Femur (tissue), 1 donor: ENCODE measurements at places on chromosomes 11 and 22.

DNA sequence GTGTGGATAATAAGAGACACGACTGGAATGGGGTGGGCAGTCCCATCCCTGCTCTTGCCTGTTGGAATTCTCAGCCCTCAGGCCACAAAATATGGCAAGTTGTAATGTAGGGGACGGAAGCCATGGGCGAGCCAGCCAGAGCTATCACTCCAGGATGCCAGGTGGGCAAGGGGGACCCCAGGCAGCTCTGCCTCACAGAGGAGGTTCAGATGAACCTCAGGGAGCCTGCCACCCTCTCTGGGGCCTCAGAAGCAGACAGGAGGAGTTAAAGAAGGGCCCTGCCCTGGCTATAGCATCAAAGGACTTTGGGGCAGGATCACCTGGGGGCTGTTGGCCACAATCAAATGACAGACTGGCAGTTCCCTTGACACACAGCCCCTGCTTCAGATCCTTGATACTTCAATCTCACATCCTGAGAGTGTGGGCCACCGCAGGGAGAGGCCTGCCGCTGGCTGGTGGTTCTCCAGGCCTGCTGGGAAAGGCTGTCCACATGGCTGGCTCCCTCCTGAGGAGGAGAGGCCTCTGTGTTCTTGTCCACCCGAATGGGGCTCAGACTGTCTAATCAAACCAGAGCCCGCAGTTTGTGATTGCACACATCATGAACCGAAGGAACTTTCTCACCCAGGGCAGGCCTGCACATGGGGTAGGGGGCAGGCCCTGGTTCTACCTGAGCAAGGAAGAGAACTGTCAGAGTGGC, 31.4 kb downstream of the IGLL1 start:
- no peak for DNase-seq

DNA sequence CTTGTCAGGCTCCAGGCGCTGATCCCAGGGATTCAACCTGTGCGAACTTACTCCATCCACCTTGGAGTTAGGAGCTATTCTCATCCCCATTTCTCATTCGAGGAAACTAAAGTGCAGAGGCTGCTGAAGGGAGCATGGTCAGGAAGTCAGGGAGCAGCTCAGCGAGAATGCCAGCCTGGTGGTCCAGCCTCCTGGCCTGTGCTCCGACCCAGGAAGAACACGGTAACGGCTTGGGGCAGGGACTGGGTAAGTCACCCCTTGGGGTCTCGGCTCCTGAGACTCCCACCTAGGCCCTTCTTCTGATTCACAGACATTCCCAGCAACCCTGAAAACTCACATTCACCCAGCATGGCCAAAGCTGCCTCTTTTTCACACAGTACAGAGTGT, 132.8 kb downstream of the CRYBB2 start:
- no peak for DNase-seq

- DNase-seq: no peak
Observed at GRCh38 chr22:27220339-27220738, 563.0 kb downstream of the MIAT start.

- DNase-seq: no peak
Observed at GRCh38 chr11:13008061-13008435, 1.1 kb upstream of the RASSF10 start.

DNA sequence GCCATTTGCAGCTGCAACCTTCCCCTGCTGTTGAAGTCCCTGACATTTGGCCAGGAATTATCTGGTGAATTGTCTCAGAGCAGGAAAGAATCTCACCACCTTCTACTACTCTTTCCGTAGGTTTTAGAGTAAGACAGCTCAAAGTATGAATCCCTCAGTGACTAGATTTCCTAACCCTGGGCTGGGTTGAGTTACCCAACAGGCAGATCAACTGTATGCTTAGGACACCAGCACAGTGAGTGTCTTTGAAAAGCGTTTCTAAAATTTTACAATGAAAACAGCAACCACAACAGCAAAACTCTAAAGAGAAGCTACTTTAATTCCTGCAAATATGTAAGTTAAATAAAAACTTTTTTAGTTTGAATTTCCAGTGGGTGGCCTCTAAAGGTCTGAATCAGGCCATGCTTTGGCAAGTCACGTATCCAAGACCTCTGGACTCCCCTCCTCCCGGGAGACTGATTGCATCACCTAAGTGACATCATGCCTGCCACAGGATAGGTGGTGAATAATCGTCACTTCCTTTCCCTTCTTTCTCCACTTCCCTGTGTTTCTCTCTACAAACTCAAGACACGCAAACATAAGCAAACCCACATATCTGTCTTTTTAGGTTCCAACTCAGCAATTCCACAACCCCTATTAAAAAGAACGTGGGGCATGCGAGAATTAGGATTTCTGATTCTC, 7.8 kb downstream of the OR8B12 start:
- no peak for DNase-seq

GRCh38 chr22:27996529-27996925, 77.5 kb upstream of the PITPNB start:
- DNase-seq: no peak

- no peak for DNase-seq
Observed at GRCh38 chr11:109998921-109999320, 94.3 kb upstream of the ZC3H12C start.

DNA sequence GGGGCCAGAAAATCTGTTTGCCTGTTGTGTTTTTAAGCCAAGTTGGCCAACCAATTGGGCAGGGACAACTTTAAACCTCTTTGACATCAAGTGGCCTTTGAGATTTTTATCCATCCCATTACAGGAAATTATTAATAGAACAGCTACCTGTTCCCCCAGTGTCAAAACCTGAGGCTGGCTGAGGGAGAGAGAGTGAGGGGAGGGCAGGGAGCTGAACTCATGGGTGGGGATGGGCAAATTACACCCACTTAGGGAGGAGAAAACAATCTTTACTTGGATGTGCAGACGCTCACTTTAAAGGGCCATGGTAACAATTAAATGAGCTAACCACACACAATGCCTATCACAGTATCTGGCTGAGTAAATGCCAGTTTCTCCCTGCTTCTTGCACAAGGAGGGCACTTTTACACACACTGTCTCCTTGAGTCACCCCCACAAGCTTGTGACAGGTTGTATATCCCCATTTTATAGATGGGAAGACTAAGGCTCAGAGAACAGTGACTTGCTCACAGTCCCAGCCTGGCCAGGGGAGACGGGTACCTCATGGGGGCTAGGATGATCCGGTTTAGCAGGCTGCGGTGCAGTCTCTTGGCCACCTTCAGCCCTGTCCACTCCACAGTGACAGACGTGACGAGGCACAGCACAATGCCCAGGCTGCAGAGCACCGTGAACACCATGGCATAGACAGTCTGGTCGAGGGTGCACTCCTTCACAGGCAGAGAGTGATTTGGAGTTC, 17.8 kb upstream of the KCNJ11 start:
- DNase-seq: no peak

DNA sequence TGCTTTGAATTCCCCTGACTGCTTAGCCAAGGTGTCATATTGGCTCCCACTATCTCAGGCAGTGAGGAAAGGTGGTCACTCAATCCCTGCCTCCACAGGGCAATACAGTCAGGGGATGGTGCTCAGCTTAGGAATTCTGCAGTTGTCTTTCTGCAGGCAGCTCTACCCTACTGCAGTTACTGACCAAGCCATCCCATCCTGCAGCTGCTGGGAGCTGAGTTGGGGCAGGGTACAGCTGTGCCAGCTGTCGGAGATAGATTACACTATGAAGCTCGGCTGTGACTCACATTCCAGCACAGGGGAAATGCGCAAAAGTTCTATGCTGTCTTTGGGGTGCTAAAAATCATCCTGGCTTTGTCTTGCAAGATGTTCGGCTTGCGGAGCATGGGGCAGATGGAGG, 4.4 kb upstream of the DAGLA start:
- DNase-seq: peak; percentile 71

DNA sequence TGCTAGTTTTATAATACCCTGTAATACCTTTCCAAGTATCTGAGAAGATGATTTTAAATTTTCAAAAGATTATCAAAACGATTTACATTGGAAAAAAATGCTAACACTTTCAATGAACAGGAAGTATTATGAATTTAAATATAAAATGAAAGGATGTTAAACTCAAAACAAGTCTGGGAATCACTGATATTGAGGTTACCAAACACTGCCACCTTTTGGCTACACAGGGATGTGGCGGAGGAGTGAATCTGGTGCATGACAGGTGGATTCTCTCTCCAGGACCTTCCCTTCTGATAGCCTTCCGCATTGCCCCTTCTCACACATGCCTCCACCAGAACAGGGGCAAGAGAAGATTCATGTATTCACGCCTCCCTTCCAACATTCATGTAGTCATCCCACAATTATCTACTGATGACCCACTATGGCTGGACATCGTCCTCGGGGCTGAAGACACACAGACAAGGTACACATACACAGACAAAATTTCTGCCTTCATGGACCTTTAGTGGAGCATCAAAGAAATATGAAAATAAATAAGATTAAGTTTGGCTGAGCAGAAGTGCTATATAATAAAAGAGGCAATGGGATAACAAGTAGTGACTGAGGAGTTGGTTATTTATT, 34.7 kb downstream of the ATG16L2 start:
- DNase-seq: no peak

GRCh38 chr11:127670374-127671119, 670.0 kb upstream of the KIRREL3 start:
- DNase-seq: no peak

GRCh38 chr22:46055181-46055875, 78.4 kb upstream of the WNT7B start:
- peak; percentile 19 for DNase-seq

GRCh38 chr22:25966448-25966913, 202.8 kb upstream of the SEZ6L start:
- DNase-seq: no peak

- DNase-seq: no peak
Observed at GRCh38 chr11:86941871-86942599, 13.2 kb downstream of the FZD4 start.

GRCh38 chr11:43518408-43519160, 159.9 kb downstream of the TTC17 start:
- no peak for DNase-seq

DNA sequence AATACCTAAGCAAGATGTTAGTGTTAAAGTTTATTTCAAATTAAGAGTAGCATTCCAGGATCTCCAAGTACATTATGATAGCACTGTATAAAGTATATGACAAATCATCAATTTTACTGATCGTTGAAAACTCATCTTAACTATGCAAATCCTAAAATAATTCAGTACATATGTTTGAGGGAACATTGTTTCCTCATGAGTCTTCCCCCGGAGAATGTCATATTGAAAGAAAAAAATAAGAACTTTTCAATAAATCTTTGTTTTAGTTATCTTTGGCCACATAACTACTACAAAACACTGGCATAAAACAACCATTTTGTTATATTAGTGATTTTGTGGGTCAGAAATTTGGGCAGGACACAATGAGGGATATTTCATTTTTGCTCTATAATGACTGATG, 135.4 kb downstream of the METTL15 start:
- no peak for DNase-seq

GRCh38 chr11:65918211-65919140, at the start of gene C11orf68:
Gene C11orf68 (minus strand): TSS chr11:65919062. CDS start chr11:65919031, 31 bp downstream.
- no peak for DNase-seq

DNA sequence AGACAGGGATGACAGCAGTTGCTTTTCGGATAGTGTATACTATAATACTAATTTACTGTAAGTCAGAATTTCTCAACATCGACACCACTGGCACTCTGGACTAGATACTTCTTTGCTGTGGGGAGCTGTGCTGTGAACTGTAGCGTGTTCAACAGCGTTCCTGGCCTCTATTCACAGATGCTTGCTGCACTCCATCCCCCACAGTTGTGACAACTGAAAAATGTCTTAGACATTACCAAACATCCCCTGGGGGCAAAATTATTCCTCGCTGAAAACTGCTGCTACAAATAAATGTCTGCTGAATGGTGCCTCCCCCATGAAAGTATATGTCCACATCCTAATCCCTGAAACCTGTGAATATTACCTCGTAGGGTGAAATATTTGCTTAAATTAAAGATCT, 7.5 kb upstream of the SLC15A3 start:
- no peak for DNase-seq

DNA sequence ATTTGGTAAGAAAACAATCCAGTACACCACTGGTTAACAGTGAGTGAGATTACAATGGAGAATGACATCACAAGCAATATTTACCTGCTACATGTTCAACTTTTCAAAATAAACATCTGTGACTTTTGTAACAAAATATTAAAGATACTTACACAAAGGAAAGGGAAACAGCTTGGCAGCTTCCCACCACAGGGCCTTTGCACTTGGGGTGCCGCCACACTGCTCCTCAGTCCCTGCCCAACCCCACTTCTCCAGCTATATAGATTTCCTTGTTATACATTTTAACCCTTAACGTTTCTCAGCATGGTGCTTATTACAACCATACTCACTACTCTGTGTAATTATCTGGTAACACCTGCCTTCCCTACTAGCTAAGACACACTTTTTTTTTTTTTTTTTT, 10.9 kb downstream of the KMT5B start:
- no peak for DNase-seq

- DNase-seq: no peak
Observed at GRCh38 chr22:22855617-22856308, 31.9 kb upstream of the IGLL5 start.

GRCh38 chr11:133552938-133553337, 20.6 kb upstream of the OPCML start:
- DNase-seq: no peak

DNA sequence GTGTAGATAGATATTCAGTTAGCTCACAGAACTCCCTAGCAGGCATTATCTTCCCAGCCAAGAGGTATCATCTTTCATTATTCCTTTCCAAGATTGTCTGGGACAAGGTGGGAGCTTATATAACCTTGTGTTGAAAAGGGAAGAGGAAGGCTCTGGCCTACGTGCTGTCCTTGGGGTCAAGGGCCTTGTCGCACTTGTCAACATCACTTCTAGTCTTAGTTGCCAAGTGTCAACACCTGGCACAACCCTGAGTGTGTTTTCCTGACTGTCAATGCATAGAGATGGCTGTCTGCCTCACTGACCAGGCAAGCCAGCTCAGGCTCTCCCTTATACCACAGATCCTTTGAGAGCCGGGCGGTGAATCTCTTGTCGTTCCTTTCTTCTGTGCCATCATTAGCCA, 331.9 kb downstream of the CNTN5 start:
- peak; percentile 33 for DNase-seq

- no peak for DNase-seq
Observed at GRCh38 chr22:25892678-25893077, 150.7 kb downstream of the MYO18B start.

DNA sequence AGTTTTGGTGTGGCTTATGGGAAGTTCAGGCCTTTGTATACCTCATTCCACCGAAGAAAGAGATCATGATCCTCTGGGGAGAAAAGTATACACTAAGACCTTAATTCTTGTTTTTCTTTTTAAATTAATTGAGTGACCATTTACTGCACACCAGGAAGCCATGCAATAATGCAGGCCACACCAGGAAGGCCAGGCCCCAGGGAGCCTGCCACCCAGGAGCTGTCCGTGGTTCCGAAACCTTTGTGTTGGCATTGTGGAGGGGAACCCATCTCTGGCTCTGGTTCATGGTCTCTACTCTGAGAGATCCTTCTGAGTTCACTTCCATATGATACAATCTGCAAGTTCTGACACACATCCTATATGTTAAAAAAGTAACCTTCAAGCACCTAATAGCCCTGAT, 291.8 kb downstream of the MIAT start:
- peak; percentile 34 for DNase-seq

- DNase-seq: peak; percentile 64
Observed at GRCh38 chr11:132402071-132402684, 1031.8 kb downstream of the NTM start.
